ENCODE measurements at places on chromosomes 7 and 10.

DNA sequence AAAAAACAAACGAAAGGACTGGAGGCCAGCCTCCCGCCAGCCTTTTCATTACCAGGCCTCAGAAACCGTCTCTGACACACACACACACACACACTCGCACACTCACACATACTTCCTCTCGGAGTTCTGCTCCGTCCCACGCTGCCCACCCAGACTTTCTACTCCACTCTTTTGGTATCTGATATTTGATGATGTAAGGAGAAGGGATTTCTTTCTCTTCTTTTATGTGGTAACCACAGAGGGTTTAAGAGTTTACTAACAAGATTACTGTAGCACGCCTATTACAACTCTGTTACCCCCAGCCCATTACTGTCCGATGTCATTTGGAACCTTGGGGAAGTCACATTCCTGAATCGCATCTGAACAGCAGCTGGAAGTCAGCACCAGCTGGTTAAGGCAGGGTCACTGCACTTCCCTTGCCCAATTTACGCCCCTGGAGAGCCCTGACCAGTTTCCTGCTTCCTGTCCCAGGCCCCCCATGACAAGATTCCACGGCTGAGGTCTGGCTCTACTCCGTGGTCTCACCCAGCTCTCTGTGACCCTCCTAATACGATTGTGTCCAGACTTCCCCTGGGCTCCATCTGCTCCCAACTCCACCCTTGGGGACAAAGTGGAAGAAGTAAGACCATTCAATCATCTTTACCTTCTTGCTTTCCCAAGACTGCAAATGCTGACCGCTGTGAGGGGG lies 1.1 kb downstream of the DENND2A start:
- DNase-seq = no peak

- no peak for DNase-seq
Observed at GRCh38 chr10:30603589-30603988, 26.0 kb downstream of the LYZL2 start.

DNA sequence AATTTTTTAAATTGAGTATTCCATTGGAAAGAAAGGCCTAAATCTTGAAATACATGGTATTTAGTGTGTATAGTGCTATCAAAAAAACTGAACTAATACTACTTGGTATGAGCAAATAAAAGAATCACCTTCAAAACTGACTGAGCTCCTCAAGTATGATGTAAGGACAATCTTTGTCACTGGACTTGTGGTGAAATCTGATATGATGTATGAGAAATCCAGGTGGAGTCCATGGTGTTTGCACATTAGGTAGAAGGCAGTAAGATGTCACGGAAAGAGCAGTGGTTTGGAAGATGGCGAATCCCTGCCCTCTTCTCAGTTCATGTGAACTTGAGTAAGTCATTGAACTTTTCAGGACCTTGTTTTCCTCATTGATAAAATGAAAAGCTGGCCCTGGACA lies 62.1 kb upstream of the COL1A2 start:
- DNase-seq = no peak

GRCh38 chr7:68700414-68700813 lies 897.9 kb upstream of the AUTS2 start:
- DNase-seq = no peak

GRCh38 chr7:149723082-149723767 lies 50.2 kb downstream of the ZNF467 start:
- no peak for DNase-seq

DNA sequence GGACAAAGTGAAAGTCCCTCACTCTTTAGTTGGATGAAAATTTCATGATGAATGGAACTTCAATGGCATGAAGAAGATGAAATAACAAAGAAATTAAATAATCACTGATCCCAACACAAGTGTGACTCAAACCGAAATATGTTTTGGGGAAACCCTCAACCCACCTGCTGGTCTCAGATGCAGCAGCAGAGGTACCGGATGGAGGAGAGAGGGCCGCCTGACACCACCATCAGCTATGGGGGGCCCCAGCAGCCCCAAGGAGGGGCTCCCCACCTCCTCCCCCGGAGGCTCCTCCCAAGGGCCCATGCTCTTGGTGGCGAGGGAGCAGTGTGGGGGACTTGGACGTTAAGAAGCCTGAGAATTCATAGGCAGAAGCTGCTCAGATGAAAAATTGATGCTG lies 137.2 kb upstream of the ADARB2 start:
- no peak for DNase-seq

- DNase-seq = peak; percentile 76
Observed at GRCh38 chr7:87797798-87798403, 78.3 kb downstream of the SLC25A40 start.

GRCh38 chr7:50341724-50342123 lies 37.2 kb downstream of the IKZF1 start:
- DNase-seq = no peak

DNA sequence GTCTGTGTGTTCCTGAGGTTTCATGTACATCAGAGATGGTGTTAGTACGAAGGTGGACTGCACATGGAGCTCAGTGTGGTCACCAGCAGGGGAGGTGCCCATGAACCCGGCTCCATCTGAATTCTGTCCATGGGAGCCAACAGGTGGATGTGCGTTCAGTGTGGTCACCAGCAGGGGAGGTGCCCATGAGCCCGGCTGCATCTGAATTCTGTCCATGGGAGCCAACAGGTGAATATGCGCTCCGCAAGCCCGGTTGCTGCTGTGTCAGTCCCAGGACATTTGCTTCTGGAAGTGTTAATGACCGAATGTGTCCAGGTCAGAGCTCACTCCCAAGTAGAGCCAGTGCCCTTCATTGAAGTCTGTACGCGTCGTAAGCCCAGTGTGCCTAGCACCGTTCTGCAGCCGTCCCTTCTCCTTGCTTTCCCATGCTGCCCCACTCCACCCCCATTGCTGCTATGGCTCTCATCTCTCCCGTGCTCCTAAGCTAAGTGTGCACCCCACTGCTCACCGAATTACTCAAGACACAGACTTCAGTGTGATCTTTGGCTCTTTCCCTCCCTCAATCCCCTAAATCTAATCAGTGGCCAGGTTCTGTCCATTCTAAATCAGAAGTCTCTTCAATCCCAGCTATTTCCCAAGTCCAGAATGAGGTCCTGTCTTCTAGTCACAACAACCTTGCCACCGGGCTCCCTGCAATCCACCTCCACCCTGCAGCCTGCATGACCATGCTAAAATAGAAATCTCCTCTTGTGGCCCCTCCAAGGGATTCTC lies 352.4 kb downstream of the TCERG1L start:
- DNase-seq = no peak

DNA sequence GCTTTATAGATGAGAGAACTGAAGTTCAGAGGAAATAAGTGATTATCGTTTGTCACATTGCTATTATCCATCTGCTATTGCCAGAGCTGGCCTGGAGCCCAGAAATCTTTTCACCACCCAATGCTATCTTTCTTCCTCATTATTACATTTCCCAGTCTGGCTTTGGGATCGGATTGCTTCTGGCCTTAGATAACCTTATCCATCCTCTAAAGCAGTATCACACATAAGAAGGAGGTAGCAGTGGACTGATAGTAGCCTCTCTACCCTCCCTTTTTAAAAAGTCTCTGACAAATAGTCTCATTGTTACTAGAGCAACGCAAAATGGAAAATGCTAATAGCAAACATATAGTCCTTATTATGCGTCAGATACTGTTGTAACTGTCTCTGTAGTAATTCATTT lies 1.3 kb upstream of the CLDN12 start:
- no peak for DNase-seq
